Stimulated activated CD8-positive, alpha-beta memory T cell treated with anti-CD3 and anti-CD28 coated beads, Interleukin-7, amount 100 ng/mL, for 24 hours (primary cell): ENCODE measurements at places on chromosomes 12 and 14.

DNA sequence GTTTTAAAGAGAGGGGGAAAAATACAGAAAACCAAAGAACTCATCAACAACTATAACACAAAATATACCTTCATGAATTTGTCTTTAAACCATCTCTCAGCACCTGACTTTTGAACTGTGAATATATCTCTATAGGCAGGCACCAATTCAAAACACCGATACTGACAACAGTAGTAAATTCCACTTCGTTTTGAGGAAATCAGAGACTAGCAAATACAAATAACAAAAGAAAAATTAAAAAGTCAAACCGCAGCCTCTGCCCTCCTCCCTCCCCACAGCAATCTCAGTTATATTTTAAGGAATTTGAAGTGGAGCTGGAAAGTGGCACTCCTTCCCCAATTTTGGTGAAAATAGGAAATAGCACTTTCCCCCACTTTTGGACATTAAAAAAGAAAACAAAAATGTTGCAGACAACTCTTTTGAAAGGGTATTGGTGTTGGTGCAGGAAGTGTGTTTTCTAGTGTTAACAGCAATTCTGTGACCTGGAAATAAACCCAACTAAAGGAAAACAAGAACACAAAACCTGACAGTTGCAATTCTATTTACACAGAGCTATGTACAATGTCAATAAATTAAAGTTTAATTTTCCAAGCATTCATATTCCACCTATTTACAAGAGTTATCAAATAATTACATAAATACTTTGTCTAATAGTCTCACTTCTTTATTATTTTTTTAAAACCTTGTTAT lies 13.5 kb downstream of the TBX3 start:
- DNase-seq: no peak

GRCh38 chr14:99158150-99158549 lies 113.8 kb downstream of the BCL11B start:
- no peak for DNase-seq

GRCh38 chr12:5881666-5882065 lies 63.4 kb downstream of the ANO2 start:
- DNase-seq: no peak

- DNase-seq: no peak
Measured at GRCh38 chr12:69405566-69405865, 46.0 kb downstream of the YEATS4 start.

- DNase-seq: no peak
Measured at GRCh38 chr12:12159988-12160387, 89.2 kb downstream of the BCL2L14 start.

GRCh38 chr12:122834104-122834920 lies 945 bp upstream of the HIP1R start:
- DNase-seq: no peak

DNA sequence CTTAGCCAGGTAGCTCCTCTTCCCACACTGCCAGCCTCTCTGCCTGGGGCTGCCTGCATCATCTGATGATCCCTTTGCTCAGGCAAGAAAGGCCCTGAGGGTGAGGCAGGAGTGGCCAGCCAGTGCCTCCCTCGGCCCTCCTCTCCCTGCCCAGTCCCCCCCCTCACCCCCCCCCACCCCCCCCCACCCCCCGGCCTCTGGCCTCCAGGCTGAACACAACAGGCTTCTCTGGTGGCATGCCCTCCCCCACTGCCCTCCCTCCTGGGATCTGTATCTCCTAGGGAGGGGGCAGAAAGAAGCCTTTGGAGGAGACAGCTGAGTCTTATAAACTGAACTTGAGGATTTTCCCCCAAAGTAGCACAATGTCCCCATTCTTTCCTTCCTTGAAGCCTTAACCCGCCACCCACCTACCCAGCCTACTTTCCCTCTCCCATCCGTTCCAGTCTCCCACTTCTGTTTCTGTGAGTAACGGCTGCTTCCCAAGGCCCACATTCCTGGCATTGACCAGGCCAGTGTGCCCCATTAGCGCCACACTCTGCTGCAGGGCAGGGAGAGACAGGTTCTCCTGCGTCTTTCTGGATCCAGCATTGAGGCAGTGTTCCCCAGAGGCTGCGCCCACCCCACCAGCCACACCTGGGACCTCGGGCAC lies 82.1 kb downstream of the B4GALNT3 start:
- no peak for DNase-seq

DNA sequence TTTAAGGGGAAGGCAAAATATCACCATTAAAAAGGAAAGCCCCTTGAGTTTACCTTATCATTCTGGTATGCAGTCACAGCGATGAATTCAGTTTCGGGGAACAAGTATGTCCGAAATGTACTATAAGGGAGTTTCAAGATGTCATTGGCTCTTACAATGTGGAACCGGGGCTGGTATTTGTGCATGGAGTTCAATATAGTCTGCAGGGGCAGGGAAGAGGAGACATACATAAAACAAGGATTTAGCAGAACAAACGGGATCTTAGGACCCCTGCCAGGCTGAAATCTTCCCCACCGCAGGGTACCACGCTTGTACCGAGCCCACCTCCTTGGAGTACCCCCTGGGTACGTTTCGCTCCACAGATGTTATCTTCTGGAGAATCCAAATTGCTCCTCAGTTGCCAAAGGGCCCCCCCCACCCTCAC lies 4.5 kb downstream of the TBX3 start:
- DNase-seq: no peak

DNA sequence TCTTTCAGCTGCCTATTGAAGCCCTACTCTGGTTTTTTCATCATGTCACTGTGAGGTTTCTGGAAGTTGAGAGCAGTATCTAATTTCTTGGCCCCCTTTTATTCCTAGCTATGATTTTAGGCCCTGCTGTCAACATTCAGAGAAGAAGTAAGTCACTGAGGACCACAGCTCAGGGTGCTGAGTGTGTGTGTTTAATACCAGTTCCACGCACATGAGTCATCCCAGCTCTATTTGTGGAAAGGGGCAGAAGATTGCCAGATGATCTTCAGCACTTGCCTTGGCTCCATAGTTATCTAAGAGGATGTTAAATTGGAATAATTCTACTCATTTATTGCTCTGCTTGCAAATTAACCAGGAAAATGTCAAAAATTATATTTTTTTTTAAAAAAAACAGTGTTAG lies 65.5 kb upstream of the SLC38A4 start:
- DNase-seq: no peak

GRCh38 chr12:91143206-91143605 lies 31.9 kb upstream of the LUM start:
- DNase-seq: no peak
